ENCODE measurements at places on chromosomes 12 and 14.

GRCh38 chr14:34733245-34733644, 18.9 kb upstream of the CFL2 start:
- DNase-seq = no peak

DNA sequence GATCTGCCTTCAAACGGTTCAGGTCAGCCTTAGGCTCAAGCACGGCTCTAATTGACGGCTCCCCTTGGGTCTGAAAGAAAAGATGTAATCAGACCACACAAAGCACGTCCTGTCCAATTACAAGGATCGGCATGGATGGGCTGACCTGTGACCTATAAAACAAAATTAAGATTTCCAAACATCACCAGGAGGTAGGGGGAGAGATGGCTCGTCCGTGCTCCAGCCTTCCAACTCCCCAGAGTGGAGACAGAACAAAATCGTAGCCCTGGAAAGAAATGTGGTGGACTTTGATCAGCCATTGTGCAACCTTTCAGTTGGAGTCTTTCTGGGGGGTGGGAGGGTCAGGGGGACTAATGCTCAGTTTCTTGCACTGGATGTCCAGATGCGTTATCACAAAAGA, 226.6 kb upstream of the DIO3 start:
- no peak for DNase-seq

GRCh38 chr14:64244279-64244678, 49.9 kb downstream of the ESR2 start:
- no peak for DNase-seq

GRCh38 chr12:20383612-20384011, 15.3 kb downstream of the PDE3A start:
- no peak for DNase-seq

- no peak for DNase-seq
Observed at GRCh38 chr12:123471374-123472068, 13.6 kb downstream of the SNRNP35 start.

DNA sequence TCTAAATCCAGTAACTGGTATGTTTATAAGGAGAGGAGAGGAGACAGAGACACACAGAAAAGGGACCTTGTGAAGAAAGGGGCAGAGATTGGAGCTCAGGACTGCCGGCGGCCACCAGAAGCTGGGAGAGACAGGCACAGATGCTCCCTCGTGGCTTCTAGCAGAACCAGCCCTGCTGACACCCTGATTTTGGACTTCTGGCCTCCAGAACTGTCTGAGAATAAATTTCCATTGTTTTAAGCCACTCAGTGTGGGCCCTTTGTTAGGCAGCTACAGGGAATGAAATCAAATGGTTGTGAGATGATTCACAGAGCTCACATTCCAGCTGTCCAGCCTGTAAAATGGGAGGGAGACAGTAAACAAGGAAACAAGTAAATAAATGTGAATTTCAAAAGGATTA, 47.6 kb downstream of the TMEM132C start:
- DNase-seq = no peak

GRCh38 chr14:97359341-97359740, 562.2 kb downstream of the VRK1 start:
- DNase-seq = no peak

DNA sequence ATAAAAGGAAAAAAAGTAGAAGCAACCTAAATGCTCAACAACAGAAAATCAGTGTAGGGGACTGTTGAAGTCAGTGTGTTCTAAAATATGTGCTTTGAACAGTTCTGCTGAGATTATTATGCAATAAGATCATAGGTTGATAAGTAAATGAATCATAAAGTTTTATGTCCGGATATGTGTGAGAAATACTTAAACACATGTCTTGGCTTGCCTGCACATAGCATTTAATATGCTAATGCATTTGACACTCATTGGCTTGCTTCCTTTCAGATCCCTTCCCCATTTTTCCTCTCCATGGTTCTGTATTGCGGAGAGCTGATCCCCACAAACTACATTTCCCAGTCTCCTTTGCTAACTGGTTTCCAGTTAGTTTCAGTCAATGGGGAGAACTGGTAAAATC, 573.8 kb upstream of the TBX3 start:
- DNase-seq = no peak

GRCh38 chr12:48972213-48972951, 847 bp upstream of the WNT10B start:
- no peak for DNase-seq

GRCh38 chr14:93975791-93976476, 436 bp downstream of the ASB2 start:
- DNase-seq = no peak

DNA sequence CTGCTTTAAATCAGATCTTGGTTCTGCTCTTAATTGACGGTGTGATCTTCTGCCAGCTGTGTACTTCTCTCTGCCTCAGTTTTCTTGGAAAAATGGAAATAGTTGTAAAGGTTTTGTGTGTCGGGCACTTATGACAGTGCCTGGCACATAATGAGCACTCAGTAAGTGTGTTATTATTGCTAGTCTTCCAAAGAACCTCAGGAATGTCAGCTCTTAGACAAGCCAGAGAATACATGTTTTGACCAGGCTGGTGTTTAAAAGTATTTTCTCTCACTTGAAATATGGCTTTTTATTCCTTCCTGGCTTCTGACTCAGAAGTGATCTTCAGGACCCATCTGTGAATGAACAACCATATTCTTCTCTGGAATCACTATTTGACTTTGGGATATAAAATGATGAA, 304.1 kb downstream of the SNAPC1 start:
- DNase-seq = no peak

DNA sequence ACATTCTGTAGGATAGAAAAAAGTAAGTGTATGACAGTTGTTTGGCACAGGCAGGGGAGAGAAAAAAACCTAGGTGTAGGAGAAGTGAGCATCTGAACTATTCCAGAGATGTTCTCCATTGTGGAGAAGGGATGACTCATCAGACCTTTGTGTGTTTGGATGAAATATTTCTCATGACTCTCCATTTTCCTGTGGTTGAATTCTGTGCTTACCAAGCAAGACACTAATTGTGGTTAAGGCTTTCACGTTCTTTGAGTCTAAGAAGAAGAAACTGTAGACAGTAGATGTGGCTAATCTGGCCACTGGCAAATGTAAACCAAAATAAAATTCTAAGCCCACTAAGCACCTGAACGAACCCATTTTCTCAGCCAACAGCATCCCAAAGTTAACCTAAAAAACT, 107.9 kb upstream of the GZMB start:
- DNase-seq = no peak

- no peak for DNase-seq
Observed at GRCh38 chr12:131047789-131048610, 94.3 kb downstream of the ADGRD1 start.

DNA sequence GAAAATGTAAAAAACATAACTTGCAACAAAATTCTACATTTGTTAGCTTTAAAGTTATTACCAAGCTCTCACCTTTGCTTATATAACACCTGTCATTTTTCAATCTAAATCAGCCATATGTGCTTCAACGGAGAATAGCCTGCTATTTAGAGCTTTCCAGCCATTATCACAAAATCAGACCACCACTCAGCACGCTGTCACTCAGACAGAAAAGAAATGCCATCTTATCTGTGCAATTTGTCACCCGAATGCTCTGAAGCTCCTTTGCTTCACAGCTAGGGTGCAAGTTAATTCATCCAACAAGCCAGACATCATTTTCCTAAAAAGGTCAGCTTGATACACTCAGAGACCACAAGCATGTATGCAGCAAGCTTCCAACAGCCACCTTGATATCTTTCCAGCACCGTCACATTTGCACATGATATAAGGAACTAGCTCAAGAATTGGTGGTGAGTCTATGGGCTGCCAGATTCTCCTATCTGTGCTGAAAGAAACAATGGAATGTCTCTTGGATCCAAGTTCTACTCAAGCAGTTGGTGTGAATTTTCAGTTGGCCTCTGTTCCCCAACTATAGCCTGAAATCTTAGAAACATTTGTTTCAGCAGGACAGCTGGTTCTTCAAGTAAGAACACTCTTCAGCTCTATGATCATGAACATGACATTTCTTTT, 20.0 kb upstream of the IFNG-AS1 start:
- no peak for DNase-seq

DNA sequence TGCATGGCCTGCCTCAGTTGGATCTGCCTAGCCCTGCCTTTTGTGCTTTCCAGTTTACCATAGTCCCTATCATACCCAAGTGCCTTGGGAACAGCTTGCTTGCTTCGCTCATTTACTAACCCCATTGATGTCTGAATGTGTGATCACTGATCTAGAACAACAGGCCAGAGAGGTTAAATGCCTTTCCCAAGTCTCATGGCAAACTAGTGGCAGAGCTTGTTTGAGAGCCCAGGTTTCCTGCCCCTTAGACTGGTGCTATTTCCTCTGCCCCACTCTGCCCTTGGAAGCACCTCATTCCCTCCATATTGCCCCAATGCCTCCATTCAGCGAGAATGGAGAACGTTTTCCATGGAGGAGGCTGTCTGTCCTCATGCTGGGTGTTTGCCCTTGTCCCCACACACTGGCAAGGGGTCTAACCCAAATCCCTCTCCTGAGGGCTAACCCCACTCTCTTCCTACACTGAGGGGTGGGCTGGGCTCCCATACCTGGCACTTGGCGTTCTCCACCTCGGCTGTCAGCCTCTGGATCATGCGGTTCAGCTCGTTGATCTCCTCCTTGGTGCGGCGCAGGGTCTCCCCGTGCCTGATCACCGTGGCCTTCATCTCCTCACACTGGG, 19.8 kb downstream of the KRT7 start:
- no peak for DNase-seq

DNA sequence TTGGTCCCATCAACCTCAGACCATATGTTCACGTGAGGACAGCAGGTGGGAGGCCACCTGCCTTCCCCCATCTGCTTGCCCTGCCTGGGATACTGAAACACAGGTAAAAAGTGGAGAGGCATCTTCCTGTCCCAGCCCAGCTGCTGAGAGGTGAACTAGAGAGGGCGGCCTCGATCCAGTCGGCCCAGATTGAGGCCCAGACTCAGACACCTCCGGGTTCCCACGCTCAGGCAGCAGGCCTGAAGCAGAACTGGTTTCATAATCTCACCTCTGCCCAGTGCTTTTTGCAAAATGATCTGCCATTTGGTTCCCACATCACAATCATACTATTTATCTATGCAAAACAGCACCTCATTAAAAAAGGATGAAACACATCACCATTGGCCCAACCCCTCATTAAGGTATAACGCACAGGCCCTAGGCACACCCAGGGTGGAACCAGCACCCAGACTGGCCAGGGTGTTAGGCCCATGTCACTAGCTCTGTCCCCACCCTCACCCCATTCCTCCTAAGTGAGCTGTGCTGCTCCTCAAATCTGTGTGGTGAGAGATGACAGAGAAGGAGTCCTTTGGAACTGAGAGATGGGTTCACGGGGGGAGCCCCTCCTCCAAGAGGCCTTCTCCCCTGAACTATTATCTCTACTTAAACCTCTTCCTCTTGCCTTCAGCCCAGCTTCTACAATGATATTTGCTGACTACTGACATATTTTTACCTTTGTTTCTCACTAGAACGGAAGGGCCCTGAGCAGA, 81.1 kb downstream of the ZFP36L1 start:
- DNase-seq = no peak

DNA sequence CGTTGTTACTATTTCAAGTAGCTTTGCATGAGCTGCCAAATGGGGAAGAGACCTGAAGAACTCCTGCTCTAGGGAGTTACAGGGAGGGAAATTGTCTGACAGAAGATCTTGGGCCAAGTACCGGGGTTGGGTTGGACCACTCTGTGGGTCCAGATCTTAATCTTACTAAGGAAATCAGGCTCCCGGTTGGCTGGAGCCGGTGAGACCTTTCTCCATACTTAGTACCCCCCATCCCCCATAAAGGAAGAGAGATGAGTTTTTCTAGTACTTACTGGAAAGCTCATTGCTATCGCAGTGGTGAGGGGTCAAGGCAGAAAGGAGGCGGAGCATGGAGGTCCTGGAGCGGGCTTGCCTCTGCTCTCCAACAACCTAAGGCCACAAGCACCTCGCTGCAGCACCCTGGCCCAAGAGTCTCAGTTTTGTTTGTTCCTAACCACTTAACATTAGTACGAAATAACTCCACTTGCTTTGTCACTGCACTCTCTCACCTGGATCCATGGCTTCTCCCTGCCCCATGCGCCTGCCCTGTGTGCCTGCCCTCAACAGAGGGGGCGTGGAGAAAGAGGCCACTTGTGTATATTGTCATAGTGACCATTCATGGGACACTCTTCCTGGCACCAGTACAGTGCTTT, 6.8 kb upstream of the UNC119B start:
- DNase-seq = no peak

- DNase-seq = no peak
Observed at GRCh38 chr14:38257507-38257906, 1.6 kb upstream of the CLEC14A start.

GRCh38 chr14:77303417-77304156, 17.1 kb downstream of the POMT2 start:
- DNase-seq = no peak

DNA sequence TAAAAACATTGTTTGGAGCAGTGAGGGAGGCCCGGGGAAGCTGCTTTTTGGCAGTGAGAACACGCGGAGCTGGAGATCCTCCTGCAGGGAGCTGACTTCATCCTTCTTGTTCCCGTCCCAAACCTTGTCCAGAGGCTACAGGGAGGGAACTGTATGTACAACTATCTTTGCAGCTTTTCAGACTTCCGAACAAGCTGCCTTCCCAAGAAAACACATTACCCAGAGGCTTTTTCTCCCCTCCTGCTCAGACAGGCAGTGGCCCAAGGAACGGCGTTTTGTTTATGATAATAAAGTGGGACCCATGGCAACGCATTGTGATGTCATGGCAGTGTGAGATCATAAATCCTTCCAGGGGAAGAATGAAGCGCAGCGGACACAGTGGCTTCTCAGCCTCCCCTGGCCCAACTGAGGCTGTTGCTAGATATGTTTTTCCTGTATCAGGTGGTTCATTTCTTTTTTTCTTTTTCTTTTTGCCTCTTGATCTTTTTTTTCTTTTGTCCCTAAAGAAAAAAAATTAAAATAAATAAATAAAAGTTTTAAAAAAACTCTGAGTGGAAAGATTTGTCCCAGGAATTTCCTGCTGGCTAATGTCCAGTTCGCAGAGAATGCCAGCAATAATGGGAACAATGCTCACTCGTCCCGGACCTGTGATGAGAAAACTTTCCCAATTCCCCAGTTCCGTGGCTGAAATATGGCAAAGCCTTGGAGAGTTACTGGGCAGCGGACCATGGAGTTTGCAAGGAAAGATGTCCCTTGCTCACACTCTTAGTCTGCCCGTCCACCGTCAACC, 103.4 kb upstream of the MAP1LC3B2 start:
- DNase-seq = no peak

DNA sequence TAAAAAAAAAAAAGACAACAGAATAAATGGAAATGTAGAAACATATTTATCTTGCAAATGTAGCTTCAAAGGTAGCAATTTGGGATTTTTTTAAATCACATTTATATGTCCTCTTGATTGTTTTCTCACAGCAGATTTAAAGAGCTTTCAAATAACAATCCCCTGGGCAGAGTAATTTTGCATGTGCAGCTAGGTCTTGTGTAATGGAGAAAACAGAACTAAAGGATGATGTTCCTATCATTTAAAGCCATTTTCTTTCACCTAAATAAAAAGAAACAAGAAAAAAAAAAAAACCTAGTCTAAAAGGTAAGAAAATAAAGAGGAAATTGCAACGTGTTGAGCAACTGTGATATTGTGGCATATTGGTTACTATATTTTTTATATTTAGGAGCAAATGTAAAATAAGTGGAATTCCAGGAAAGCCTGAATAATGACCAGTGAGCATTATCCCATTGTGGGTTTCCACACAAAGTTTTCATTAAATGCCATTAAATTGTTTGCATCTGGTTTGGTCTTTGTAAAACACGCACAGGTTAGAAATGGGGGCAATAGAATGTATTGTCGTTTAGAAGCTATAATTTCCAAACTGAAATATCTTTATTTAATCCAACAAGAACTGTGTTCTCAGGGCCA, 215.6 kb downstream of the SLC6A15 start:
- DNase-seq = no peak

All from hippocampal formation (tissue), 2 donors.